ENCODE measurements at places on chromosomes 4 and X.

DNA sequence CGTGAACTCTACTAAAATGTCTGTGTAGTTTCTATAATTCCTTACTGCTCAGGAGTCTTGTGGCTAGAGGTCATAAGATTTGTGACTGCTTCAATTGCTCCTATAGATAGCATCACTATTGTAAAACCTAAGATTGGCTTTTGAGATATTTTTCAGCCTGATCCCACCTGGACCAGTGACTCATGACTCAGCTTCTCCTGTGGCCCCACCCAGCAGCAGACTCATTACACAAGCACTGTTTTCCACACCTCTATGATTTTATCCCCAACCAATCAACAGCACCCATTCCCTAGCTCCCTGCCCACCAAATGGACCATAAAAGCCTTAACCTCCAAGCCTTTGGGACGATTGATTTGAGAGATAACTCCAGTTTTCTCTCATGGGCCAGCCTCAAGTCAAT is 1157.0 kb upstream of the INTU start:
- DNase-seq = no peak

DNA sequence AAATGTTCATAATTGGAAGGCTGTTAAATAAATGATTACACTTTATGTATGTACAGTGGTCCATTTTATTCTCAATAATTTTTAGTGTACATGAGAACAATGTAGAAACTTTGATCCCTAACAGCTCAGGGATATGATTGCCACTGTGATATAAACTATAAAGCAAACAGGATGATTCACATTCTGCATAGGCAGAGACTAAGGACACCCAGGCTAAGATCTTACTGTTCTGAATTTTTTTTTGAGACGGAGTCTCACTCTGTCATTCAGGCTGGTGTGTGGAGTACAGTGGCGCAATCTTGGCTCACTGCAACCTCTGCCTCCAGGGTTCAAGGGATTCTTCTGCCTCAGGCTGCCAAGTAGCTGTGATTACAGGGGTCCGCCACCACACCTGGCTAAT is 186.6 kb downstream of the PDGFC start:
- DNase-seq = no peak

- DNase-seq = no peak
Observed at GRCh38 chrX:136710325-136710951, 62.5 kb downstream of the CD40LG start.

- DNase-seq = no peak
Observed at GRCh38 chr4:31088600-31089230, 368.5 kb downstream of the PCDH7 start.

- no peak for DNase-seq
Observed at GRCh38 chr4:24810871-24811631, 15.7 kb downstream of the SOD3 start.

DNA sequence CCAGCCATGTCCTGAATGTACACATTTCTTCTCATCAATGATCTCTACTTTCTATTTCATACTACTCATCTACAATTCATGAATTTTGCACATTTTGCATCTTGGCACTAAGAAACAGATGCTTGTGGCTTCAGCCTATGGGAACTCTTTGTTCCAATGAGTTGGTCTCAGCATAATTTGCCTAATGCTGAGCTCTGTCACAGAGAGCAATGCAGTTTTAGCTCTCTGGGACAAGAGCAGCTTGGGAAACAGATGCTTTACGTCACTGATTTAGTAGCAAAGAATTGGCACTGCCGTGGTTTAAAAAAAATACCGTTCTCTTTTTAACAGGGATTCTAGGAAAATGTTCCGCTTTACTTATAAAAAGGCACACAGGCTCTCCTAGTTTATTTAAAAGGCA is 162.4 kb downstream of the WDFY3 start:
- no peak for DNase-seq

- no peak for DNase-seq
Observed at GRCh38 chrX:154002215-154002719, 17.4 kb downstream of the IRAK1 start.

- no peak for DNase-seq
Observed at GRCh38 chr4:184824776-184825084, 1.0 kb downstream of the ACSL1 start.

GRCh38 chr4:140094438-140095420 is 59.3 kb downstream of the MAML3 start:
- DNase-seq = no peak

DNA sequence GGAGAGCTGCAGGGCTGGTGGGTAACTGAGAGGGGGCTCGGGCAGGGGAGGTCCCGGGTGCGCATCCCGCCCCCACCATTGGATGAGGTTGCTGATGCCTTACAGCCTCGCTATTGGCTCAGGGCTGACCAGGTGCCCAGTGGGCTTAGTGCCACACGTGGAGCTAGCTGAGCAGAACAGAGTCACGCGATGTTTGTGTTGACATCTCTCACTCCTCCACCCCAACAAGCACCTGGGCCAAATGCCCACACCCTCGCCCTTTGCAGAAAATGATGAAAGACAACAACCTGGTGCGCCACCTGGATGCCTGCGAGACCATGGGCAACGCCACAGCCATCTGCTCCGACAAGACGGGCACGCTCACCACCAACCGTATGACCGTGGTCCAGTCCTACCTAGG is 31.8 kb downstream of the ATP2B3 start:
- DNase-seq = no peak

- DNase-seq = no peak
Observed at GRCh38 chrX:46838974-46839480, 2.2 kb downstream of the RP2 start.

DNA sequence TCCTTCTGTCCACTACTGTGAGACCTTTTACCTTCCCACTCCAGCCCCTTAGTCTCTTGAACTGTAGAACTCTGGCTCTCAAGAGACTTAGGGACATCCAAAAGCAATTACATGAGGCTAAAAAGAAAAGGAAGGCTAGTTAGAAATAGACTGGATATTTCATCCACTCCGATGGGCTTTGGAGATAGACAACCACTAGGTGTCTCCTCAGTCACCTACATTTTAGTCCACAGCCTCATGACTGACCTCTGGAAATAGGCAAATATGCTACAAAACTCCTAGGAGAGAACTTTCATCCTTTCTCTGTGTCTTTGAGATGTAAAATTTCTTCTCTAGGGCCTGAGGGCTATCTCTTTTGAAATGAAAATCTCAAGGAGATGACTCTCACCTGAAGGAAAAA is 45.1 kb upstream of the LAMP2 start:
- DNase-seq = peak; percentile 51

GRCh38 chr4:1610791-1611500 is 73.2 kb downstream of the FAM53A start:
- DNase-seq = no peak

DNA sequence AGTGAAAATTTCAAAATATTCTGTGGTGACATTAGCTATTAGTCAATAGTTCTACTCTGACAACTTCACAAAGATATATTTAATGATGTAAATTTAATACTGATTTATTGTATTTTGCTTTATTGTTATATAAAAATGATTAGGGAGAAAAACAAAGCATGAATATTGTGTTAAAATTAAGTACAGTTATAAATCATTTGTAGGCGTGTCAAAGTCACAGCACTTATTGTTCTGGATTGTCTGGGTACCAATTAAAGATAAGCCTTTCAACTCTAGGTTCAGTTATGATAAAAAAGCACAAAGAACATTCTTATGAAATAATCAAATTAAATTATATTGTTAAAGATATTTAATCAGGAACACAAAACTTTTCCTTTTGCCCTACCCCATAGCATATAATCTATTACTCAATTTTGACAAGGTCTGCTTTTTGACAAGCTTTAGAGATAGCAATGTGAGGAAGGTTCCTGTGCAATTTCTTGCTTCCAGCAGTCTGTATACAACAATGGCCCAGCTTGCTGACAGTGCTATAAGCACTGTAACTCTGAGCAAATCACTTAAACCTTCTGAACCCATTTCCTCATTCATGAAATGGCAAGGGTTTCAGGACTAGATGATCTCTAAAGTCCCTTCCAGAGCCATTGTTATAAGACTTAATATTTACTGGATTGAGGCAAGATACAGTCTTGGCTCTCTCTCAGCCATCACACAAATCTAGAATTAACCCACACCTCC is 910.3 kb upstream of the LCORL start:
- no peak for DNase-seq

GRCh38 chr4:144463236-144463635 is 182.7 kb upstream of the HHIP start:
- DNase-seq = no peak

DNA sequence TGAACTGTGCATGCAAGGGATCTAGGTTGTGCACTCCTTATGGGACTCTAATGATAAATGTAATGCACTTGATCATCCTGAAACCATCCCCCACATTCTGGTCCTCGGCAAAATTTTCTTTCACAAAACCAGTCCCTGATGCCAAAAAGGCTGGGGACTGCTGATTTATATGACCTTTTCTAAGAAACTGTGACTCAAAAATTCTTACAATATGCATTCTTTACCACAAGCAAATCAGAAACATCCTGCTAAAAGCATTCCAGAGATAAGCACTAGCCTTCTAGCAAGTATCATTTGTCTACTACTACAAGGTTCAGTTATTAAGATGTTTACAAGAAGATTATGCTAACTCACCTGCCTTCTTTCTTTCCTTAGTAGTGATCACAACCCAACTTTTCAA is 166.5 kb upstream of the PCDH7 start:
- no peak for DNase-seq

DNA sequence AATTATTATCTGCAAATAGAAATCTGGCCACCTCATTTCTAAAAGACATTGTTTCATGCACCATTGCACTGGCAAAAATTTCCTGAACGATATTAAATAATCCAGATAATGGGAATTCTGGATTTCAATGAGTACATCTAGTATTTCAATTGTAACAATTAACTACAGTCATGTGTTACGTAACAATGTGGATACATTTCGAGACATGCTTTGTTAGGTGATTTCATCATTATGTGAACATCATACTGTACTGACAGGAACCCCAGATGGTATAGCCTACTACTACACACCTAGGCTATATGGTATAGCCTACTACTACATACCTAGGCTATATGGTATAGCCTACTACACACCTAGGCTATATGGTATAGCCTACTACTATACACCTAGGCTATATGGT is 14.8 kb downstream of the LAMTOR3 start:
- no peak for DNase-seq

- no peak for DNase-seq
Observed at GRCh38 chrX:84189125-84189524, 1.1 kb upstream of the RPS6KA6 start.

- no peak for DNase-seq
Observed at GRCh38 chrX:23992431-23992830, 34.6 kb downstream of the KLHL15 start.

Measured in HEK293T (cell line).